ENCODE measurements at places on chromosomes 16 and 17.

DNA sequence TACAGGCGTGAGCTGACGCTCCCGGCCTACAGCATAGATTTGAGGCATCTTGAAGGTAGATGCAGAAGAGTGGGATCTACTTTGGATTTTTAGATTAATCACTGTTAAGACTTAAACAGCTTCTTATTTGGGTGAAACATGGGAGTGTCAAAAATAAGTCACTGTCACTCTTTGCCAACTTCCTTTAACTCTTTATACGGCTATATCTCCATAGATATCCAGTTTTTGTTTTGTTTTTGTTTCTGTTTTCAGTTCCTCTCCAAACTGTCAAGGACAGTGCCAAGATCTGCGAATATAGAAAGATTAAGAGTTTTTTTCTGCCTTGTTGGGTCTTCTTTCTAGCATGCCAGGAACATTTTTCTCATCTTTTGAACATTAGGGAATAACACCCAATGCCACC is 706.1 kb downstream of the WWOX start:
- no peak for DNase-seq

GRCh38 chr16:31441956-31442355 is 633 bp downstream of the ZNF843 start:
- DNase-seq = no peak

GRCh38 chr16:57475711-57476339 is 10.5 kb downstream of the DOK4 start:
- DNase-seq = no peak

DNA sequence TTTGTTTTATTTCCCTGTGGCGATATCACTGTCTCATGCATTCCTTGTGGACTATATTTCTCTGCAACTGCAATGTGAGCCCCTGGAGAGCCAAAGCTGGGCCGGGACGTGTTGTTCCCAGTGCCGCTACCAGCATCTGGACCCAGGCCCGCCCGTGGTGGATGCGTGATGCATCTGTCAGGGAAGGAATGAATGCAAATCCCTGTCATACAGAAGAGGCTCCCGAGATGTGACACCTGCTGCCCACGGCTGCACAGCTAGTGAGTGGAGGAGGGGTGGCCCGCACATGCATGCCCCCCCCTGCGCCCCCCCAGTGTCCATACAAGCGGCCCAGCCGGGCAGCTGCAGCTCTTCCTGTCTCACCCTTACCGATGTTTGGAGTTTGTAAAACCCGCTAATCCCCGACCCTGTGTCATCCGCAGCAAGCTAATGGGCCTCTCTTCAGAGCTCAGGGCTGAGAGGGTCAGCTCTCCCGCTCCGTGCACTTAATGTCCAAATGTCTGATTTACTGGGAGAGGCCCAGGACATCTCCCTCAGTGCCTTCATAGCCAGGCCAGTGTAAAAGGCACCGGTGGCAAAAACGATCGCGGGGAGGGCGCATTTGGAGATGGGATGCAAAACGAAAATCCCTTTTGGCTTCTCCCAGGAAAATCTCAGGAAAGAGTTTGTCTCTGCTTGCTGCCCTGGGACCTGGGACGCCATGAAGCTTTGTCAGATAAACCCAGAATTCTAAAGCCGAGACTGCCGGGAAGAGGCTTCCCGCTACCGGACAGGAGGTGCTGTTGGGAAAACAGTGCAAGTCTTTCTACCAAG is 91.8 kb downstream of the FOXL1 start:
- no peak for DNase-seq

DNA sequence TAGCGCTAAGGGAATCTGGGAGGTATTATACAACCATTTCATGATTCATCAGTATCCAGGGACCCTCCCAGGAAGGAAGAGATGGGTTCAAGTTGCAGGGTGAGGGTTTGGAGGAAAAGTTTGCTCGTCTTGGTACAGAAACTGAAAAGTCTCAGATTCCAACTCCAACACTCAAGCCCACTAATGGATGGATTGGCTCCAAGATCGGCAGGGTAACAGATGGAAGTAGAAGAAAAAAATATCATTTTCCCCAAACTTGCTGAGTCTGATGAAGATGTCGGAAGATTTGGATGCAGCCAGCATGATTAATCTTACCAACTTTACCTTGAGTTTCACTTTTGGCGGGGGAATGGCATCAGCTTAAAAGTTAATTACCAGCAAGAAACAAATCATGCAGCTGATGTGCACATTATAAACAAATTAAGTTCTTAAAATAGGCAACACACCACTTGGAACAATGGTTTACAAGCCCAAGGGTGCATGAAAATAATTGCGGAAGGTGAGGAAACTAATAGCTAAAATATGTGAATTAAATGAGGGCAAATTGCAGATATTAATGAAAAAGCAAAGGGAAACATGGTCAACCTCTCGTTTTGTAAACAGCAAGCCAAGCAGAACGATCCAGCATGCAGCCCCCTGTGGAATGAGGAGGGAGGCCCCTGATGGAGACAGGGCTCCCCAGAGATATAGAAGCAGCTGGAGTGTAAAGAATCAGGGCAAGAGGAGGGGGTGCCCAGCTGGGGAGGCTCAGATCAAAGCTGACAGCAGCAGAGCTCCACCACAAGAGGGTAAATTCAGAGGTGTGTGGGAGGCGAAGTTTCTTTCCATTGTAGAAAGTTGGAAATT is 44.1 kb upstream of the GRIN2A start:
- DNase-seq = no peak

GRCh38 chr17:1649844-1650501 is at the start of gene RILP:
RILP (minus strand) TSS chr17:1649866; CDS start chr17:1649804, 62 bp downstream.
- no peak for DNase-seq

DNA sequence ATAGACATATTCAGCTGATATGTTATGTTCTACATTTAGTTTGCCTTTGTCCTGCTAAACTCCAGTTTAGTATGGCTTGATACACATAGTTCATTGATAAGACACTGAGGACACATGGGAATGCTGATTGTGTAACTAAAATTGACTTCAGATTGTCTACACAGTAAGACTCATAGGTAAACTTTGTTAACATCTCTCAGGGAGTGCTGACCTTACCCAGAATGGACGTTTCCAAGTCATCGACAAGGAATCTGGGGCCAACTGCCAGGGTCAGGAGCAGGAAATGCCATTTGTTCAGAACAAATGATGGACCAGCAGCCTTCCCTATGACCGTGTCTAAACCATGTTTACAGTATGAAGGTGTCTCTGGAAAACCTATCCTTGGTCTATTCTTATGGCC is 58.7 kb downstream of the DYNLRB2 start:
- DNase-seq = no peak

All from NCI-H774 (cell line).